ENCODE measurements at places on chromosomes 7 and 10.

- no peak for DNase-seq
Observed at GRCh38 chr10:88194041-88194887, 330.8 kb downstream of the PTEN start.

DNA sequence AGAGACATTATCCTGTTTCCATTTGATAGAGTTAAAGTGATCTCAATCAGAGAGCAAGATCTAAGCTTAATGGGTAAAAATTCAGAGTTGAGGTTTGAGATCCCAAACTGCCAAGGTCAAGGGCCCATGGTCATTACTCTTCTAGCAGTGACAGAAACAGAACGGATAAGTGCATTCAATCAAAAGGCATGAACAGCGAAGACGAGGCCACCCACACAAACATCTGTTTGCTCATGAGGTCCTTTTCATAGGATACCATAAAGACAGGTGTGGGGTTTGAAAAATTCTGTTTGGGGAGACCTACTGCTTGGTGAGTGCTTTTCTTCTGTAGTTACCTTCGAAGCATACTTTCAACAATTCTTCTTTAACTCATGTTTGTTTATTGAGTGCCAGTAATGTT, 58.3 kb downstream of the SEMA3C start:
- DNase-seq: no peak

GRCh38 chr10:60367431-60367830, 22.2 kb downstream of the ANK3 start:
- DNase-seq: no peak

GRCh38 chr7:87473986-87474385, 1.5 kb downstream of the ABCB4 start:
- no peak for DNase-seq

DNA sequence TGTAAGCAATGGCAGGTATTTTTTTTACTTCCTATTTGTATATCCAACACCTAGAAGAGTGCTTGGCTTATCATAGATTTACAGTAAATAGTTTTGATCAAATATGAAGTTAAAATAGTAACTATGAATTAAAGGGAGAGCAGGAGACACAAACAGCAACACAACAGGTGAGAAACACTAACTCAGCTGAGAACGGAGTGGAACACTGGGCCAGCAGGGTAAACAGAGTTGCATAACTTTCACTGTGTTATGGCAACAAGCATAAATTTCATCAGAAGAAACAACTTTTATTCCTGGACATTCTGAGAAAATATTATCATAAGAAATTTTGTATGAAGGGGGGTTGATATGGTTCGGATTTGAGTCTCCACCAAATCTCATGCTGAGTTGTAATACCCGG, 52.2 kb upstream of the SMIM30 start:
- DNase-seq: no peak

GRCh38 chr7:25964483-25964991, 187.5 kb upstream of the NFE2L3 start:
- no peak for DNase-seq

- DNase-seq: peak; percentile 83
Observed at GRCh38 chr10:101602761-101603398, 14.8 kb downstream of the DPCD start.

- DNase-seq: no peak
Observed at GRCh38 chr10:107856047-107856315, 691.5 kb upstream of the SORCS1 start.

- DNase-seq: no peak
Observed at GRCh38 chr7:129535896-129536295, 33.6 kb downstream of the SMKR1 start.

DNA sequence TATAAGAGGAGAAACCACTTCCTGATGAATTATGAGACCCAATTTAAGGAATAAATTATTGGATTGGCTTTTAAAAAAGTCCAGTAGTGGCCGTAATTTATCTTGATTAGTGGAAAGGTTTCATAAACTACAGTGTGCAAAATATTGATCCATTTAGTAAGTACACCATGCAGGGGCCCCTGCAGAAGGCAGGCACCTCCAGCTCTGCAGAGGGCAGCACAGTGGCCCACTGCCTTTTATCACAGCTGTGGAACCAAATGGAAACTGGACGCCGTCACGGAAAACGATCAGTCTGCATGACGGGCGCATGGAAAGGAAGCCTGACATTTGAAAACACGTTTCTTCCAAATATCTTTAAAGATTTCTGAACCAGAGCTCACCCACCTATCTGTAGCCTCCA, 204.0 kb downstream of the DPP6 start:
- no peak for DNase-seq

- peak; percentile 50 for DNase-seq
Observed at GRCh38 chr10:24483701-24484100, 240.0 kb downstream of the ARHGAP21 start.

DNA sequence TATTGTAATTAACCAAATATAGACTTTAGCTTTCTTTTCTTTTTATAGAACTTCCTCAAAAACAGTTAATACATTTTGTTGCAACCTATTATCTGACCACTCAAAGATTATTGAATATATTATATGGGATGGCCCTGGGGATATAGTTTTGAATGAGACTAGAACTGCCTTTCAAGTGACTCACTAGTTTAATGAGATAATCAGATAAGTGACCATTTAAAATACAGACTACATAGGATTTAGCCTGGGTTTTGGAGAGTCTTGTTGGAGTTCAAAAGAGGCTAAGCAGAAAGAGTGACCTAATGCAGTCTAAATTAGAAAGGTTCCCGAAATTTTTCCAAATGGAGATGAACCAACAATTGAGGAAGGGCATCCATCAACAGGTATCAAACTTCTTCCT, 305.2 kb upstream of the ETV1 start:
- DNase-seq: no peak

DNA sequence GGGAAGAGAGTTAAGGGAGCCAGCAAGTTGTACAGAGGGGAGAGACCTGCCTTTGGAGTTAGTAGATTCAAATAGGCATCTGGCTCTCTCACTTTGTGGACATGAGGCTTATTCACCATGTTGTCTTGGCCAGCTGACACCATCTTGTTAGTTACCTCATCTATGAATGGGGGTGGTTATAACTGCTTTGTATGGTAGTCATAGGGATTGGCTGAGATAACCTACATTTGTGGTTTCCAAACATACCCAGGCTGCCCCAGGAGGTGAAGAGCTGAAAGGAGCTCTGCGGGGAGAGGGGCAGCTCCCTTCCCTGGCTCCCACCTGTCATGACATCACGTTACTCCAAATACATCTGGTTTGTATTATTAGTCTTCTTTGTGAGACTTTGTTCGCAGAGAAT, 393.3 kb upstream of the AUTS2 start:
- DNase-seq: no peak

DNA sequence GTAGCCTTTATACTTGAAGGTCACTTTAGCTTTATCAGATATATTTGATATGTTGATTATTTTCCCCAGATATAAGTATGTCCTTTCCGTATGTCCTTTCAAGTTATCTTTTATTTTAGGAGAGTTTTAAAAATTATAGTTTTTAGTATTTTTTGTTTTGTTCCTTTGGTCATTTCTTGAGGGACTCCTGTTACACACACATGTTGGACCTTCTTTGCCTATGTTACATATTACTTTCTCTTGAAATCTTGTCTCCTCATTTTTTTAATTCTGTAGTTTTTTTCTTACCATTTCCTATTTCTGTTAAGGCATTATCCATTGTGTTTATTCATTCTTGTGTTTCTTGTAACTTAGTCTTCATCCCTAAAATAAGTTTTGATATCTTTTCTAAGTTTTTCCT, 23.9 kb downstream of the GLCCI1 start:
- no peak for DNase-seq

DNA sequence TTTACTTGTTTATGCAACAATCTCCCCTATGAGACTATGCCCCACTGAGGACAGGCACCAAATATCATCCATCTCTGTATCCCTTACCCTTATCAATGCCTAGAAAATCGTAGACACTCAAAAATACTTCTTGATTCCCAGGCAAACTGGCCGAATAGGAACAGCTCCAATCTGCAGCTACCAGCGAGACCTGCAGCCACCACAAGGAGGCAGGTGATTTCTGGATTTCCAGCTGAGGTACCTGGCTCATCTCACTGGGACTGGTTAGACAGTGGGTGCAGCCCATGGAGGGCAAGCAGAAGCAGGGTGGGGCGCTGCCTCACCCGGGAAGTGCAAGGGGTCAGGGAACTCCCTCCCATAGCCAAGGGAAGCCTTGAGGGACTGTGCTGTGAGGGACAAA, 10.8 kb upstream of the PPP1R3C start:
- no peak for DNase-seq

GRCh38 chr7:29105752-29106668, 40.3 kb downstream of the CPVL start:
- DNase-seq: no peak

DNA sequence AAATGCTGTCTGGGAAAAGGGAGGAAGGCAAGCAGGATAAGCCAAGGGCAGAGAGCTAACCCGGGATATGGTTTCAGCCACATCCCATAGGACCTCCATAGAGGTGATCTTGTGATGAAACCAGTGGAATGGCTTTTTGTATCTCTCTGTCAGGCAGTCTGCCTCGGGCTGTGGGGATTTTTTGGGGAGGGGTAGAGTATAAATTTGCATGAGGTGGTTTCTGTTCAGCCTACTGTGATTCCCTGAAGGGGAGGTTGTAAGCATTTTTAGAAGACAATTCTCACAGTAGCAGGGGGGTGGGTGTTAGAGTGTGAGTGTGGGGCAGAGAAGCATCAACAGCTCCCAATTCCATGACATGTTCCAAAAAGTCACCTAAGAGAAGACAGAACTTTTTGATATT, 11.8 kb downstream of the OR9A2 start:
- no peak for DNase-seq

DNA sequence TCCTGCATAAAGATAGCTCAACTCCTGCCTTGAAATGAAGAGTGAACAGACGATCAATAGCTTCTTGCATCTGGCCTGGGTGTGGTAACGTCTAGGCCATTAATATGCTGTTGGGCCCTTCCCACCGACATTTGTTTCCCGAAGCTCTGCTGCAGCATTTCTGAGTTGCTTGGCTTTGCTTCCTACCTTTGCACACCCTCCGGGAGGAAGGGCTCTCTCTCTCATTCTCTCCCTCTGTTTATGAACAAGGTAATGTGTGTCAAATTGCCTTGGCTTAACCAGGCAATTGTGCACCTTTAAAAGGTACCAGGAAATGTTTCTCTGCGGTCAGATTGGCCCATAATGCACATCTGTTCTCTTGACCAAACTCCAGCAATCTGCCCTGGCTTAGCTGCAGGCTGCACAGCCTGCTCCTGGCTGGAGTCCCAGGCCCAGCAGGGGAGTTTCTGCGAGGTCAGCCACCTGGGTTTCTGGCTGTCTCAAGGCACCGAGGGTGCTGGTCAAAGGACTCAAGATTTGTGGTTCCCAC, 223.7 kb downstream of the SNX10 start:
- DNase-seq: no peak

GRCh38 chr7:28201131-28201530, 20.5 kb upstream of the JAZF1 start:
- no peak for DNase-seq

DNA sequence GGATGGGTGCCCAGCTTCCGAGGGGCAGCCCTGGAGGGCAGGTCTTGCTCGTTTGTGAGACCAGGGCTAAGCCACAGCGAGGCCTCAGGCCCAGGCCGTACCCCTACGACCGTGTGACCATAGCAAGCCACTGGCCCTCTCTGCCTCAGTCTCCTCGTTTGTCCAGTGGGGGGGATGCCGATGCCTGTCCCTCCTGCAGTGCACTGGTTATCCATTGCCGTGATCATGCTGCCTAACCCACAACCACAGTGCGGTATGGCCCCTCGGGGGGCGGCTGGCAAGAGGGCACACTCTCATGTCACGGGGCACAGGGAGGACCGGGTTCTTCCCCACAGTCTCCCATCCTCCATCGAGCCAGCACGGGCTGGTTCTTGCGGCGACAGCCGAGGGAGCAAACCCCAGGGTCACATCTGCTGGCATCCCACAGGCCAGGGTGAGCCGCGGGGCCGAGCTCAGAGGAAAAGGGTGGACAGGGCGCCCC, 80.5 kb downstream of the ELFN1 start:
- no peak for DNase-seq

DNA sequence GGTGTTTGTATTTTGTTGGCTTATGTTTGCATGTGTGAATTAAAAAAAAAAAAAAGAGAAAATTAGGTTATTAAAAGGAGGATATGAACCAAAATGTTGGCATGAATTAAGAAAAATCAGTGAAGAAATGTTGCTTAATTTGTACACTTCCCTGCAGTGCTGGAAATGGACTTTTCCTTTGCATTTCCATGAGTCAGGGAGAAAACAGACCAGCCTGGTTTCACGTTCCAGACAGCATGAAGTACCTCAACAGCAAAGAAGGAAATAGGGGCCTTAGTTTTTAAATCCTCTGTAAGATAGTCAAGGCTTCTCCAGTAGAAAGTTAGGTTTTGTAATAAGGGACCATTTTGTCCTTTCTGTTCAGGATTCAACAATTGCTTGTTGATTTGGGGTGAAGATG, 159.7 kb downstream of the CELF2 start:
- DNase-seq: no peak

GRCh38 chr10:131636841-131637724, 263.7 kb upstream of the PPP2R2D start:
- DNase-seq: no peak

DNA sequence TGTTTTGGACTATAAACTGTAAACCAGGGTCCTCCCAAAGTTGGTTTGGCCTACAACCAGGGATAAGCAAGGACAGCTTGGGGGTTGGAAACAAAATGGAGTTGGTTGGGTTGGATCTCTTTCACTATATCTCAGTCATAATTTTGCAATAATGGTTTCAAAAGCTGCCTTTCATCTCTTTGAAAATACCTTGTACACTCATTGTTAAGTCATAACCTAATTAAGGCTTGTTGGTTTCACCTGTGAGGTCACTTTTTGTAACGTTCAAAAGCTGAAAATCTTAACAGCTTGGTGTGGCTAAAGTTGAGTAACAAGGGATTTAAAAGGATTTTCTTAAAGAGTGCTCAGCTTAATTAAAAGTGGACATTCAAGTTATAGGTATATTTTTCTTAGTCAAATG, 476.1 kb downstream of the IPMK start:
- DNase-seq: no peak

GRCh38 chr7:1794888-1795542, 124.9 kb downstream of the ELFN1 start:
- DNase-seq: no peak

GRCh38 chr10:26739071-26739631, 41.6 kb downstream of the PDSS1 start:
- no peak for DNase-seq

Data from head of caudate nucleus (tissue), 42 donors.